C1 segment of cervical spinal cord (tissue), 14 donors: ENCODE measurements at places on chromosomes 4 and X.
A peak's percentile ranks its signal among the peaks of the same experiment; 100 is the strongest.

- DNase-seq: no peak
Measured at GRCh38 chrX:71992711-71993110, 82.1 kb downstream of the NHSL2 start.

GRCh38 chr4:124713185-124713592 is 657 bp upstream of the ANKRD50 start:
- DNase-seq: peak; percentile 64

DNA sequence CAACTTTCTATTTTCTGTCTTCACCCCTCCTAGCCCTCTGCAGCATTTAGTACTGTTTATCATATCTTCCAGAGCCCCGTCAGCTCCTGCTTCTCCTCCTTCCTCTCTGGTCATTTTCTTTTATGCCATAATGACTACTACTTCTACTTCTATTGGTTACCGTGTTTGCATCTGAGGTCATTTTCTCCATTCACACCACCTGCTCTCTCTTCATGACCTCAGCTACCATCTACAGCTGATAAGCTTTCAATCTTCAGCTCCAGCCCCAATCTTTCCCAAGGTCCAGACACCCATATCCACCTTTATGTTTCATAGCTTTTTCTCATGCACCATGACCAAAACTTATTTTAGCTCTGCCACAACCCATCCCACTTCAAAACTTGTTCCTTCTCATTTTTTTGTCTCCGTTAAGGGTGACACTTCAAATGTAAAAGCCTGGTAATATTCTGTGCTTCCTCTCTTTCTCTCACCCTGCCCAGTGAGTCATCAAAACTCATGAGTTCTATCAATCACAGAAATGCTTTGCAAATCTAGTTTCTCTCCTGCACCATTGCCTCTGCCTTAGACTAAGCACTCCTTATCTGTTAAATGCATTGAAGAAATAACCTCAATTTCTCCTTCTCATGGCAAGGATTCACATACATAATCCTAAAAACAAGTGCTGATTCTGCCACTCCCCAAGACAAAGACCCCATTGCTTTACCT is 71.3 kb upstream of the IQCM start:
- no peak for DNase-seq

GRCh38 chr4:32119907-32120306 is 1399.7 kb downstream of the PCDH7 start:
- DNase-seq: no peak

DNA sequence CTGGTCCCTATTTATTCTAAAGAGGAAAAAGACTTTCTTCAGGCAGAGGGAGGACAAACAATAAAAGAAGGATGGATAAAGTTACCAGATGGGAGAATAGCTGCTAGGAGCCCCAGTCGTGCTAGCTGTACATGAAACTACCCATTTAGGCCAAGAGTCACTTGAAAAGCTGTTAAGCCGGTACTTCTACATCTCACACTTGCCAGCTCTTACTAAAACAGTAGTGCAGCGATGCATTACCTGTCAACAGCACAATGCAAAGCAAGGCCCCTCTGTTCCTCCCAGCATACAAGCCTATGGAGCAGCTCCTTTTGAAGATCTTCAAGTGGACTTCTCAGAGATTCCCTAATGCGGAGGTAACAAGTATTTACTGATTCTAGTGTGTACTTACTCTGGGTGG is 1138.8 kb downstream of the ARAP2 start:
- no peak for DNase-seq

GRCh38 chrX:74421740-74422352 is 553 bp downstream of the SLC16A2 start:
- no peak for DNase-seq

- DNase-seq: no peak
Measured at GRCh38 chr4:17092736-17093437, 194.4 kb upstream of the LDB2 start.

- no peak for DNase-seq
Measured at GRCh38 chrX:121761845-121762244, 714.4 kb downstream of the GLUD2 start.

GRCh38 chr4:186102931-186103330 is 1.6 kb upstream of the FAM149A start:
- DNase-seq: no peak

GRCh38 chrX:31319586-31319985 is 247.7 kb upstream of the FTHL17 start:
- DNase-seq: no peak

DNA sequence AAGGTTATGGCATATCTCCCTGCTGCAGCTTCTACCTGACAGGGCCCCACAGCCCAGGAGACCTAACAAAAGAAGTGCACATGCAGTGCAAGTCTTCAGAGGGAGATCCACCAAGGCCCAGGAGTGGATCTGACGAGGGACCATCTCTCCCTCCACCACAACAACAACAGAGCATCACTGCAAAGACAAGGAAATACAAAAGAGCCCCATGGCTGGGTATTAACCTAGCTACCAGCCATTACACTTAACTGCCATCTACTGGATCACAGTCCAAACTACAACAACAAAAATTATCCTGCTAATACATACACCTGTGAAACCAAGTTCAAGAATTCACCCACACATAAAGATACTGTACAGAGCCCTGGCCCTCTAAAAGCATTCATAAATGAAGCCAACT is 280.2 kb upstream of the SLC7A11 start:
- DNase-seq: no peak

- no peak for DNase-seq
Measured at GRCh38 chrX:38318196-38318595, 9.1 kb downstream of the RPGR start.

- no peak for DNase-seq
Measured at GRCh38 chr4:147526272-147526654, 45.4 kb downstream of the EDNRA start.

- DNase-seq: no peak
Measured at GRCh38 chr4:100430451-100430850, 87.4 kb downstream of the EMCN start.

- DNase-seq: no peak
Measured at GRCh38 chr4:59484944-59485343, 1715.2 kb upstream of the ADGRL3 start.

- no peak for DNase-seq
Measured at GRCh38 chr4:148060264-148061140, 328.6 kb downstream of the ARHGAP10 start.

GRCh38 chr4:186067757-186068385 is 1.1 kb upstream of the TLR3 start:
- DNase-seq: no peak

DNA sequence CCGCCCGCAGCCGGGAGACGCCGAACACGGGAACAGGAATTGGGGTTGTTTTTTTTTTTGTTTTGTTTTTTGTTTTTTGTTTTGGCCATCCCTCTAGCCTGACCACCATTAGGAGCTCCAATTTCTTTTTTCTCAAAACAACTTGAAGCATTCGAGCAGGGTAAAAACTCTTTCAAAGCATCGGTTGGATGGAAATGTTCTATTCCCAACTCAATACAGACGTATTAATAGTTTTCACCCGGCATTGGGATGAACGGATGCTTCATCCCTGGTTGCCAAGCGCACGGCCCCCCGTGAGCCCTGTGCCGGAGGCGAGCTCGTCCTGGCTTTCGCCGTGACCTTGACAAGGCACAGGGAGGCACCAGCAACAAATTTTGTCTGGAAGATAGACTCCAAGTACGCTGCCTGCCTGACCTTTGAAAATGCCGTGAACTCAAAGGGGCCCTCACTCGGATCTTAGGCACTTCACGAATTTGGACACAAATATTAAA is 352 bp upstream of the MAP3K15 start:
- no peak for DNase-seq

- no peak for DNase-seq
Measured at GRCh38 chr4:39591290-39591689, 47.4 kb downstream of the SMIM14 start.

DNA sequence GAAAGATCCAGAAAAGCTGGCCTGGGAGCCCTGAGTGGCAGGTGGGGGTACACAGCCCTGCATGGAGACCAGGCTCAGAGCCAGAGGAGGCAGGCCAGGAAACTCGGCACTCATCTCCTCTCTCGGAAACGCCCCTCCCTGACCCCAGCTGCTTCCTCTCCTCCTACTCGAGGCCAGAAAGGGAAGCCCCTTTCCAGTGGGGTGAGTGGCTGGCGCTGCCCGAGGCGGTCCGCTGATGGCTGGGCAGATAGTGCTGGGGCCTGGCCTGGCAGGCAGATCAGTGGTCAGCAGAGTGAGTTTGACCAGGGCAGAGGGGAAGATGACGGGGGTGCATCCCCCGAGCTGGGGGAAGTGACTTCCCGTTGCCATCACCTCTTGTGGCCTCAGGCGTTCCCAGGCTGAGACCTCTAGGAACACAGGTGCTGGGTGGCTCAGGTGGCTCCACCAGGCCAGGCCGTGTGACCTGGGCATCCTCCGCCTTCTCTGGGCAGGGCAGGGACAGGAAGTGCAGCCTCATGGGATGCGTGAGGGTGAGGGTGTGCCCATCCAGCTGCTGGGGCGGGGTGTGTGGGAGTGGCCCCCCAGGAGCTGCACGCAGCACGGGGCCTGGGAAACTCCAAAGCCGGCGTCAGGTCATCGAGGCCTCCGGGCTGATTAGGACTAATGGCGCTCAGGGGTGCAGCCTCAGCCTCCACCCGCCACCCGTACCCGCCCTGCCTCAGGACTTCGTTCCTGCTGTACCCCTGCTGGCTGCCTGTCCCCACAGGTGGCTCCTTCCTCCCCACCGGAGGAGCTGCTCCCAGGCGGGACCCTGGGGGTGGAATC is 5.7 kb downstream of the SH3BP2 start:
- no peak for DNase-seq

- DNase-seq: no peak
Measured at GRCh38 chrX:136829413-136829812, 48.7 kb upstream of the ARHGEF6 start.

DNA sequence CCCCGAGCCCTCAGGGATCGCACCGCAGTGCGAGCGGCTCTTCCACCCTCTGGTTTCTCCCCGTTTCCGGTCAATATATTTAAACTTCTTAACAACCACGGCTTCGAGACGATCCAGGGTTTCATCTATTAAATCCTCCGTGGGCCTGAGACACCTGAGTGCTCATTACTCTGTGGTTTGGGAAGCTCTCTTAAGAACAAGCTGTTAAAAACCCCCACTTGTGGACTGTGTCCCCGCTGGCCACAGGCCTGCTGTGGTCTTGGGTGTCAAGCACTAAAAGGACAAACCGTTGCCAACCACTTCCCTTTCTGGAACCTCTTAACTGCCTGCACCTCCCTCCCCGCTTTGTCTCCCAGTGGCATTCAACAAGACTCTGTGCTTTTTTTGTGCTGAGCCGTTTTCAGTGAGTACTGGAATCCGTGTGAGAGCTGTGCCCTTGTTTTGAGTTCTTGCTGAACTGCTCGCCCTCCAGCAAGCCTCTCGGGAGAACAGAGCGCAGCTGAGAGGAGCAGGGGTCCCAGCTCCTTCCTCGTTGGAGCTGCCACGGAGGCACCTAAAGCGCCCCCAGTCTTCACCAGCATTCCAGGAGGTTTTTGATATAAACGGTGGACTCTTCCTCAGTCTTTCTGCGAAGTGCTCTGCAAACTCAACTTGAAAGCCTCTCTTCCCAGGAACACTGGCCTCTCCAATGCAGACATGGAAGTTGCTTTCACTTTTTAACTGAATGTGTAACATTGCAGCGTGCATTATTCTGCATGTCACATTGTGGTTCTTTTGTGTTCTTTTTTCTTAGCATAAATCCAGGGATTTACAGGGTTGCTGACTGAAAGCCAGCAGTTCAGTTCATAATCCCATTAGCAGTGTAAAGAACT is 691 bp upstream of the IGFBP7 start:
- DNase-seq: peak; percentile 74

GRCh38 chr4:80431203-80431965 is 95.9 kb downstream of the CFAP299 start:
- no peak for DNase-seq

- no peak for DNase-seq
Measured at GRCh38 chrX:6159468-6159867, 69.2 kb downstream of the NLGN4X start.

GRCh38 chr4:98987720-98988119 is 7.8 kb upstream of the METAP1 start:
- DNase-seq: no peak

GRCh38 chrX:72349190-72349589 is 43.5 kb upstream of the CITED1 start:
- no peak for DNase-seq

GRCh38 chr4:66636349-66636748 is 909.0 kb downstream of the CENPC start:
- DNase-seq: no peak

- DNase-seq: no peak
Measured at GRCh38 chr4:94970650-94971049, 212.9 kb downstream of the BMPR1B start.

GRCh38 chr4:14790494-14790893 is 211.8 kb upstream of the CPEB2 start:
- DNase-seq: no peak

DNA sequence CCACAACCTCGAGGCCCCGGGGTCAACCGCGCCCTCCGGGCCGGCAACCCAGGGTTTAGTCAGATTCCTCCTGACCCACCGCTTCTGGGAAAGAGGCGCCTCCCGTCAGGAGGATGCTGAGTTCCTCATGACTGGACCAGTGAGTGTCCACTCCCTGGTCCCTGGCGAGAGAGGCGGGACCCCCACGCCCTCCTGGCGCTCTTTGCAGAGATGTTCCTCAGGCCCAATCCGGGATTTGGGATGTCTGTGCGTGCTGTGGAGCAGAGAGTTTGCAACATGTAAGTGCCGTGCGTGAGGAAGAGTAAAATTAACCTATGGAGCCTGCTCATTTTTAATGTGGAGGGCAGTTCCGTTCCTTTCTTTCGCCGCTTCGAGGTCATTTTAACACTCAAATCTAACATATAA is 824 bp upstream of the UGDH start:
- DNase-seq: no peak

DNA sequence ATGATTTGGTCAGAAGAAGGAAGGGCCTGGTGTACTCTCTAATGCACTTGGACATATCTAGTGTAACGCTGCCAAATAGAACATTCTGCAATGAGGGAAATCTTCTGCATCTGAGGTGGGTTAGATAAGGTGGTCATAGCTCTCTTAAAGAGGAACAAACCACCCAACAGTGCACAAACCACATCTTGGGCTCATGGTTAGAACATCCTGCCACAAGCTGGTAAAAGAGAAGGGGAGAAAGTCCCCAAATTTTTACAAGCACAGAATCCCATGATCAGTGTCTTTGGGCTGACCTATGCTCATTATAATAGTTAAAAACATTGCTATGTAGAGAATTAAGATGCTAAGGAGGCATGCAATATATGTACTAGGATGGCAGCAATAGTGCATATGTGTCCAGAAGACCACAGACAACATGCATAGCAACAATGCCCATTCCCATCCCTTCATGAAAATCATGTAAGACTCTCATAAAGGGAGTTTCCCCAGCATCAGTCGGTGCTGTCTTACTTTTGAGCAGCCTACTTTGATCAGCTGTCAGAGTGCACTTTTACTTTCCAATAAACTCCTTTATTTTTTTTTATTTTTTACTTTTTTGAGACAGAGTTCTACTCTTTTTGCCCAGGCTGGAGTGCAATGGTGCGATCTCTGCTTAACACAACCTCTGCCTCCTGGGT is 99.7 kb upstream of the SLC7A11 start:
- no peak for DNase-seq
